ENCODE measurements at places on chromosomes 12 and 14.

- DNase-seq, result no peak
Measured at GRCh38 chr12:120261951-120262851, 3.3 kb downstream of the PXN start.

GRCh38 chr12:89183985-89184435 is 168.3 kb downstream of the DUSP6 start:
- DNase-seq, result no peak

- no peak for DNase-seq
Measured at GRCh38 chr12:118126119-118126757, 9.7 kb upstream of the PEBP1 start.

DNA sequence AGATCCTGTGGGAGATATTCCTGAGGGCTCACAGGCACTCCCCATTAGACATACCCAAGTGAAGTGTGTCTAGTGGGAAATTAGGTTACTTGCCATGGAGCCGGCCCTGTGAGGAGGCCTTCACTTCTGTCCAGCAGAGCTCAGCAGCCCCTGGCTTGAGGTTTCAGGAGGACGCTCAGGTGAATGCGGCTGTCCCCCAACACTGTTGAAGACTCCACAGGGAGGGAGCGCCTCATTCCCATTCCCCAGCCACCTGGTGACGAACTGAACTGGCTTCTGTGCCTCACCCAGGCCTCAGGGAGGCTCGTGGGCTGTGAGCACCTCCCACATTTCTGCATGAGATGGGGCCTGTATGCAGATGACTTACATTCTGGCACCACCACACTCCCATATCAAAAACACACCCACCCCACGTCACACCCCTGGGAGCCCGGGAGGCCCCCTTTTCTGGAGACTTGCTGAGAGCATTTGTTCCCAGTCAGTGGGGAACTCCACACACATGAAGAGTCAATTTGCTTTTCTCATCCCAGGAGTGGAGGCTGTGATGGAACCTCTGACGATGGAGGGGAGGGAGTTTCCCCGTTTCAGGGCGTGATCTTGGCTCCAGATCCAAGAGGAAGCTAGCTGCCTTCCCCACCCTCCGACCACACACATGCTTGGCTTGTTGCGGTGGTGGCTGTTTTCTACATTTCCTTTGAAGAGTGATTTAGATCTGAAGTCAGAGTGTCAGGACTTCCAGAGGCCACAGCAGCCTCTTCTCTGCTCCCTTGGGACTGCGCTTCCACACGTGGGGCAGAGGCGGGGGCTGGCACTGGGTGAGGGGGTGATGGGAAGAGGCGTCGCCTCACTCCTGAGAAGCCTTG is 120.7 kb downstream of the ADGRD1 start:
- peak; percentile 78 for DNase-seq

- DNase-seq, result no peak
Measured at GRCh38 chr14:89357655-89358297, 59.3 kb downstream of the FOXN3 start.

- DNase-seq, result no peak
Measured at GRCh38 chr12:57806677-57807076, 11.9 kb downstream of the AVIL start.

- DNase-seq, result no peak
Measured at GRCh38 chr12:111991946-111992345, 21.0 kb downstream of the TMEM116 start.

DNA sequence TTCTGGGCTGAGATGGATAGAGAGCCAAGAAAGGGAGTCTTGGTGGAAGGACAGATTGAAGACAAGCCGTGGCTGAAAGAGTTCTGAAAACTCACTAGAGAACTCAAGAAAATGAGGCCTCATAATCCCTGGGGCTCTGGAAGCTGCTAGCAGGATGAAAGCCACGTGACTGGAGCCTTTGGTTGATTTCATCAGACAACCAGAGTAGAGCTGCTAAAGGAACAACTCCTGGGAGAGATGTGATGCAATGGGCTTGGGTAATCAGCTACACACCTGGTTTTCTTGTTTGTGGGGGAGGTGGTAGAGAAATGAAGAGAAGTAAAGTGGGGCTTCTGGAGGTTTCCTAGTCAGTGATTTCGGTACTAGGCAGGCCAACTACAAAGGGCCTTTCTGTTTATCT is 13.4 kb downstream of the CSRNP2 start:
- DNase-seq, result no peak

Measured in left forelimb (tissue), 1 donor.